GDM1 (cell line): ENCODE measurements at places on chromosomes 3 and 15.

DNA sequence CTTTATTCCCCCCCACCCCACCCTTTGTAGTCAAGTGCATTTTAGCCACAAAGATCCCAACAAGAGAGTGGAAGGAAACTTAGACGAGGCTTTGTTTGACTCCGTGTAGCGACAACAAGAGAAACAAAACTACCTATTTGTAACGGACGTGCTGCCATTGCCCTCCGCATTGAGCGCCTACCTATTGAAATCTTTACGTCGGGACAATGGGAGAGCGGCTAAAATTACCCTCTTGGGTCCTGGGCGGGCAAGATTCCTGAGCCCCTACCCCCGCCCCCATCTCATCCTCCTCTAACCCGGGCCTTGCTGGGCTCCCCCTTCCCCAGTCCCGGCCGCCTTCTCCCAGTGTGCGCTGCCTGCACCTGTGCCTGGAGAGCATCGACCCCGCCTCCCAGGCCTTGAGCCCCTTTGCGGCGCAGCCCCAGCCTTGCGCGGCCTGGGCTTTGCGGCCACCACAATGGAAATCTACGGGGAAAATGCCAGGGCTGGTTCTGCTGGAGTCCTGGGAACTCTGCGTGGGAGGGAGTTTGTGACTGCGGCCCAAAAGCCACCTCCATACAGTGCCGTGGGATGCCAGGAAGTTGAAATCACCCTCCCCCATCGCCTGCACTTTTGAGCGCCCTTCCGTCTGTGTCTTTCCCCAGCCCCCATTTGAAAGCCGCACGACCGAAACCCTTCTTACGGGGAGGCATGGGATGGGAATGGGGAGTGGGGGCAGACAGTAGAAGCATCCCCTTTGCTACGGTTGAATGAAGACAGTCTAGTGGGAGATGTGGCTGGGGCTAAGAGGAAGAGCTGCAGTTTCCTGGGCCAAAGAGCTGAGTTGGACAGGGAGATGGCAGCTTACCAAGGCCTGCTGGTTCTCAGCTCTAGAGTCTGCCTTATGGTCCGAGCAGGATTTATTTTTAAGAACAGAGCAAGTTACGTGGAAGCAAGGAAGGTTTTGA, 1.1 kb upstream of the SOX2 start:
- no peak for DNase-seq

DNA sequence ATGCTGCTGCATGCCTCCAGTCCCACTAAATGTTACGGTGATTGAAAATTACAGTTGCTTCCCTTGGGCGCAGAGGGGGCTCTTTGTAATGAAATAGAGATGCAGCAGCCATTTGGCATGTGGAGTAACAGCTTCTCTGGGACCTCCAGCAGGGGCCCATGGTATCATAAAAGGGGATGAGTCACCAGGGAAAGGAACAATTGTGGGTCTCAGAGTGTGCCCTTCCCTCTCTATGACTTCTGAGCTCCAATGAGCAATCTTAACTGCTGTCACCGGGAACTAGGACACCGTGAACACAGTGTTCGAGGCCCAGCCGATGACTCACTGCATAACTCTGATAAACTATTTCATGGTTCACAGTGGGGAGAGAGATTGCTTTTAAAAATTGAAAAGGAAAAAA, 164.8 kb upstream of the NUDT16 start:
- DNase-seq: no peak

- no peak for DNase-seq
Measured at GRCh38 chr3:46926039-46926438, 48.5 kb downstream of the PTH1R start.

- DNase-seq: no peak
Measured at GRCh38 chr15:85116925-85117646, 135.4 kb downstream of the PDE8A start.

GRCh38 chr15:25716414-25717126, 146.6 kb downstream of the ATP10A start:
- DNase-seq: no peak

- DNase-seq: no peak
Measured at GRCh38 chr3:55888282-55888885, 401.3 kb upstream of the WNT5A start.

DNA sequence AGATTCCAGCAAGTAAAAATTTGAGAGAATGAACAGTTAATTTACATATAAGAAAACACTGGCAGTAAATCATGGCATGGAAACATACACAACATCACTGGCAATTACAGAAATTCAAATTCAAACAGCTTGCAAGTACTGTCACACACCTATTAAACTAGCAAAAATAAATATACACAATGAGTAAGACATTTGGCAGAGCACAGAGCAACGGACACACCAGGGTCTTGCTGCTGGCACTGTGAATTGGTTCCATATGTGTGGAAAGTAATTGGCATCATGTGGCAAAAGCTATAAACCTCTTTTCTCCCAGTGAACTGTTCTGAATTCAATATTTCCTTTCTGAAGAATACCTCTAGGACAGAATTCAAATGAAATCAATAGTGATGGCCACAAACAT, 78.3 kb downstream of the LRRK1 start:
- DNase-seq: no peak
